ENCODE measurements at places on chromosomes 1 and 21. TPM values are rescaled to one million over a fixed set of nuclear protein-coding genes. Genes with fewer than 3 reads are reported as not detected.

DNA sequence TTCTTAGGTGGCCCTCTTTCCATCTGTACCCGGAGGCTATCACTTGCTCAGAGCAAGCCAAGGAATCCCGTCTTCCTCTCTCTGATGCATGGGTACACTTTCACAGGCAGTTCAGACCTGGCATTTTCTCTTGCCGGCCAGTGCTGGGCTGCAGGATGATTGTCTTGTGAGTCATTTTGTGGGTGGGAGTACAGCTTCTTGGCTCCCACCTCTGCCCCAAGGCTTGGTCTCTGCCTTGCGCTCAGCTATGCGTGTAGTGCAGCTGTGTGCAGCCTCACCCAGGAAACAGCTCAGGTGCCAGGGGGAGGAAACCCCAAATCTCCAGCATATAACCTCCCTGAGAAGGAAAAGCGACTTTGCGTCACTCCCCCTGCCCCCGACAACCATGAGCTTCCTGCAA is 3.9 kb upstream of the AJAP1 start:
- DNase-seq = no peak

Gene DMBX1
- not detected for total RNA-seq

- peak; percentile 6 for DNase-seq
Observed at GRCh38 chr1:15100880-15101760, 52.4 kb upstream of the TMEM51 start.

GRCh38 chr1:215833941-215834729 is 267.0 kb downstream of the KCTD3 start:
- no peak for DNase-seq

Gene KAZN
- 2.2 TPM for total RNA-seq

GRCh38 chr1:869499-870244 is 54.1 kb upstream of the SAMD11 start:
- peak; percentile 86 for DNase-seq

DNA sequence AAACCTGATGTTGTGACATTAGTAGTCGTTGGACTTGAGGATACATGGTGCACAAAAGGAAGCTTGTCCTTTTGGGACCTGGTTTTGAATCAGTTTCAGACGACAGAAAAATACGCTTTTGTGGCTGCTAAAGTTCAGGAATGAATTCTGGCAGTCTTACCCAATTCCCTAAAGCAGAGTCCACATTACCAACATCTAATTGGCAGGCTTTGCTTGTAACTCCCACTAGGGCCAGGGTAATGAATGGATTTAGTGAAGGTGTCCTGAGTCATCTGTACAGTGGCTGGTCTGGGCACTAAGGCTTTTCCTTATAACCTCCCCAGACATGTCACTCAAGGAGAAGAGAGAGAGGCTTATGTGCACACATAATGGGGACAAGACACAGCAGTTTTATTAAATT is 66.2 kb upstream of the RNPC3 start:
- DNase-seq = no peak

DNA sequence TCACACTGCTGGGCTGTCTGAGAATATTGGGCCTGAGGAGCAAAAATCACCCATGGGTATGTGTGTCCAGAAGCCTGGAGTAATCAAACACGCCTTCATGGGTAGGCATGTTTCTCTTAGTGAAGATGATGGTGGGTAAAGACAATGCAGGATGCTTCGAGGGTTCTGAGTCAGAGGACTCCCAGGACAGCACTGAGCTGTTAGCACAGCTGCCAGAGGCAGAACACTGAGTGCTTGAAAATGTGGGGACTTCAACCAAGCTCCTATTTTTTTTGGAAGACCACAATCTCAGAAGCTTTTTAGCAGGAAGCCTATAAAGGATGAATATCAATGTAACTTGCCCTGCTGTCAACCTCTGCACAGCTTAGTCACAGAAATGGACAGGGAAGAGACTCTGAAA is 7.9 kb upstream of the NT5C1A start:
- DNase-seq = no peak

GRCh38 chr1:156419854-156420204 is 50.8 kb downstream of the RHBG start:
- DNase-seq = no peak

GRCh38 chr1:159201642-159202041 is 3.0 kb upstream of the ACKR1 start:
- no peak for DNase-seq

Gene FASLG
- 0.12 TPM for total RNA-seq

DNA sequence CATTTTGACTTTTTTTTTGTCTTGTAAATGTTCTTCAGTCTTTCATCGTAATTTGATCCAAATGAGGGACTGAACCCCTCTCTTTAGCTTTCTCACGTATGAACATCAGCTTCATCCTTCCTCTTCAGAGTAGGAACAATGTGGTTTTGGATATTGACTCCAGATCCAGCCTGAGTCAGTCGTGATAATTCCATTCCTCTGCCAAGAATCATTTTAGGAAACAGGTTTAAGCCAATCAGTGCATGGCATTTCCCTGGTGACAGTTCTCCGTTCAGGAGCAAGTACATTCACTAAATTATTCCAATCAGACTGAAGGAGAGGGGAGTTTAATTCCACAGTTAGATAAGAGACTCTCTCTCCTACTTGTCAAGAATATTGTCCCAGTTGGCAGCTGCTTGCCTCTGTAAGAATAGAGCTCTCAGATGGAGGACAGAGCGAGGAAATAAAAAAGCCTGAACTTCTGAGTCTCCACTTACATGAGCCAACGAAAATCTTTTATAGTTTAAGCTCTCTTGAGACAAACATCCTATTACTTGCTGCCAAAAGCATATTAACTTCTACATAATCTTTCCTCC is 18.6 kb downstream of the RHOU start:
- DNase-seq = no peak

GRCh38 chr1:55464550-55464949 is 249.4 kb upstream of the USP24 start:
- no peak for DNase-seq

DNA sequence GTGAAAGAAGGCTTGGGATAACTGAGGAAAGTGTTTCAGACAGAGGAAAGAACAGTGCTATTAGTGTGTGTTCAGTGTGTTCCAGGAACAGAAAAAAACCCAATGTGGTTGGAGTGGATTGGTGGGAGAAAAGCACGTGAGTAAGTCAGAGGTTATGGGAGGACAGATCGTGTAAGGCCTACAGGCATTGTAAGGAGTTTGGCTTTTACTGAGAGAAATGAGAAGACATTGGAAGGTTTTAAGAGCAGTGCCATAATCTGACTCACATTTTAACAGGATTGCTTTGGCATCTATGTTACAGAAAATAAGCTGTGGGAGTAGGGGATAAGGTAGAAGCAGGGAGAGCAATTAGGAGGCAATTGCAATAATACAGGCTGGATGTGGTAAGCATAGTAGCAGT is 4.8 kb downstream of the ARPC5 start:
- no peak for DNase-seq

Gene ENAH
- total RNA-seq = 90.1 TPM

DNA sequence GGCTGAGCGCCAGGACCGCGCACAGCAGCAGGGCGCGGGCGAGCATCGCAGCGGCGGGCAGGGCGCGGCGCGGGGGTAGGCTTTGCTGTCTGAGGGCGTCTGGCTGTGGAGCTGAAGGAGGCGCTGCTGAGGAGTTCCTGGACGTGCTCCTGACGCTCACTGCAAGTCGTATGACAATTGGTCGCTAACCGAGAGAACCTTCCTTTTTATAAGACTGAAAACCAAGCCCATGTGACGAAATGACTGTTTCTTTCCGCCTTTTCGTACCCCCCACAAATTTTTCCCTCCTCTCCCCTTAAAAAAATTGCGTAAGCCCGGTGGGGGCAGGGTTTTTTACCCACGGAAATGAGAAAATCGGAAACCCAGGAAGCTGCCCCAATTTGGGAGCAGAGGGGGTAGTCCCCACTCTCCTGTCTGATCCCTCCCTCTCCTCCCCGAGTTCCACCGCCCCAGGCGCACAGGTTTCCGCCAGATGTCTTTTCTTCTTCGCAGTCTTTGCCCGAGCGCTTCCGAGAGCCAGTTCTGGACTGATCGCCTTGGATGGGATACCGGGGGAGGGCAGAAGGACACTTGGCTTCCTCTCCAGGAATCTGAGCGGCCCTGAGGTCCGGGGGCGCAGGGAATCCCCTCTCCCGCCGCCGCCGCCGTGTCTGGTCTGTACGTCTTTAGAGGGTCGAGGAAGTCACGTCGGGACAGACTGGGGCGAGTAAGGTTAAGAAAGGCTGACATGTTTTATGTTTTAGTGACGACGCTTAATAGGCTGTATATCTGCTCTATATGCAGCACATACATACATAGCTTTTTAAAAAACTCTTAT is at the start of gene PTGS2:
Gene PTGS2 (minus strand): TSS at position 179 of the 817 bp plus-strand sequence. CDS start 133 bp downstream, at position 46.
- peak; percentile 80 for DNase-seq

GRCh38 chr1:183039985-183040447 is 16.8 kb downstream of the LAMC1 start:
- DNase-seq = no peak

Gene UCHL5
- total RNA-seq = 45.3 TPM

DNA sequence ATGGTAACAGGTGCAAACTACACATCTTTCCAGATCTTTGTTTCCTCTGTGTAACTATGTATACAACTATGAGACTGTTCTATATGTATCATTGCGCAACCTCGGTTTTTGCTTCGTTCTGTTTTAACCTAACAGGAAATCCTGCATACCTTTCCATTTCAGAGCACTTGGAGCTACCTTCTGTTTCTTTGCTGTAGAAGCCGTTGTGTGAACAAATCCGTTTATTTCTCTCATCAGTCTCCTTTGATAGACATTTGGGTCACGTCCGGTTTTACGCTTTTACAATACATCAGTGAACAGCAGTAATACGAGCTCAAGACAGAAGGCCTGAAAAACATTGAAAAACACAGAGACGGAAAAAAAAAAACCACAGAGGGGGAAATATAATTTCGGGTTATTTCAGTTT is 10.5 kb downstream of the ATP5IF1 start:
- DNase-seq = no peak

DNA sequence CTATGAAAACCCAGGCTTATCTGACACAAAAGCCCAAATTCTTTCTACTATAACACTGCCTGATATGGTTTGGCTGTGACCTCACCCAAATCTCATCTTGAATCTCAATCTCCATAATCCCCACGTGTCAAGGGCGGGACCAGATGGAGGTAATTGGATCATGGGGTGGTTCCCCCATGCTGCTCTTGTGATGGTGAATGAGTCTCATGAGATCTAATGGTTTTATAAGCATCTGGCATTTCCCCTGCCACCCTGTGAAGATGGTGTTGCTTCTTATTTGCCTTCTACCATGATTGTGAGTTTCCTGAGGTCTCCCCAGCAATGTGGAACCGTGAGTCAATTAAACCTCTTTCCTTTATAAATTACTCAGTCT is 123.3 kb upstream of the USP24 start:
- DNase-seq = no peak

DNA sequence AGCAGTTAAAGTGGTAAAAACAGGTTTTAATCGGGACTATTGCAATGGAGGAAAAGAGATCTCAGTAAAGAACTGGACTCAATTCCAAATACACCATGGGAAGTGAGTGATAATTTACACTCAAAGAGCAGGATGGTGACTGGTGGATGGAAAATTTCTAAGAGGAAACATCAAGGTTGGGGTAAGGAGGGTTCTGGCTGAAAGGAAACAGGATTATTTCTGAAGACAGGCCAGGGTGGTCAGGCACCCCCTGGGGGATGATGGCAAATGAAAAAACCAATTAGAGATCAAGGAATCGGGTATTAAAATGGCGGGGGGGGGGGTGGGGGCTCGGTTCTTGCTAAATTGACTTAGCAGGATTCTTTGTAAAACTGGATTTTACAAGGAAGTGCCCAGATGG is 12.3 kb upstream of the HSD11B1 start:
- DNase-seq = no peak

DNA sequence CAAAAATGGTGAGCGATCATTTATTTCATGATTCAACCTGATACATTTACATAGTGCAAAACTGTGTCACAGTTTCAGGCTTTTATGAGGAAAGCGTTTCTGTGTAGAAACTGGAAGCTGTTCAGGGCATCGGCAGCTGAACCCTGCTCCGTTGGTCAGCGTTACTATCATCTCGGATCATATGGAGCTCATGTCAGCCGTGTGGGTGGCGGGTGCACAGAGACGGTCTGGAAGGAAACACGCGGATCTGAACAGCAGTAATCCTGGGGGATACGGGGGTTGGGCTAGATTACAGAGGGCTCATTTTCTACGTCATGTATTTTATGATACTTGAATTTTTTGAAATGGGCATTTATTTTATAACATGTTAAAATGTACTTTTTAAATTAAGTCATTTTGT is 15.1 kb downstream of the C1orf174 start:
- DNase-seq = no peak

GRCh38 chr21:35026153-35026500 is 23.0 kb downstream of the RUNX1 start:
- no peak for DNase-seq

DNA sequence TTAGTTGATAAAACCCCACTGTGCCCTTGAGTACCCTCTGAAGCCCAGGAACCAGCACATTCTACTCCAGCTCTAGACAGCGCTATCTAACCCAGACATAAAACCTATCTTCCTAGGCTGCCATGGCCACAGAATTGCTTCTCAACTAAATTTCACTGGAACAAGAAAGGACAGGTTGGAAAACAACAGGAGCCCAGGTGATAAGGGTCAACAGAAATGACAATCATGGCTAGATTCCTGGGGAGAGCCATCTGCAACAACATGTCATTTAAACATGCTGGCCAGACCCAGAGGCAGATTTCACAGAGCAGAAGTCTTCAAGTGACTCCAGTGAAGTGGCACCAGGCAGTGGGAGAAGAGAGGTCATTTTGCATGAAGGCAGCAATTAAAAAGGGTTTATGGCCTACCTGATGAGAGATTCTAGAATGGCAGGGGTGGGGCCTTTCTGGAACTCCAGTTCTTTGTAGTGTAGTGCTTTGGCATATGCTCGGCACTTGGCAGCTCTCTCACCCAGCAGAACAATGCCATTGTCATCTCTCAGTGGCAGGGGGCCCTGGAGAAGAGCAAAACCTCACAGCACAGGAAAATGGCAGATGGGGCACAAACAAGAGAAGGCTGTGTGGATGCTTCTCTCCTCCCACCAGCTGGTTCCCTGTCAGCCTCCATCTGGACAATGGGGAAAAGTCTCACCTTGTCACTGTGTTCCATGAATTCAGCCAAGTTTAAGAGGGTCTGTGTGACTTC is 9.9 kb downstream of the ANGPTL7 start:
- DNase-seq = no peak

Gene AK4
- total RNA-seq = 163 TPM

Gene SLC9C2
- not detected for total RNA-seq

Gene MYOCOS
- total RNA-seq = not detected

GRCh38 chr1:90768826-90769225 is 51.7 kb upstream of the BARHL2 start:
- DNase-seq = no peak

Gene FCGR1A
- total RNA-seq = 1.1 TPM

DNA sequence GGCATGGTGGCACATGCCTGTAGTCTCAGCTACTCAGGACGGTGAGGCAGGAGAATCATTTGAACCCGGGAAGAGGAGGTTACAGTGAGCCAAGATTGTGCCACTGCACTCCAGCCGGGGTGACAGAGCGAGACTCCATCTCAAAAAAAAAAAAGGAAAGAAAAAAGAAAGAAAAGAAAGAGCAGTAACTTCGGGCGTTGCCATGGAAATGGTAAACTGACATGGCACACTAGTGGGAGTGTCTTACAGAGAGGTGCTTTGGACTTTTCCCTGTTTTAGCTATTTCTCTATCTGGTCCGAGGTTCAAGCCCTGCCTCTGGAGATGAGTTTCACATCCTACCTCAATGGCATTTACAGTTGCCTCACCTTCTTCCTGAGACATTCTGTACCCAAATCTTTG is 23.1 kb upstream of the PPT1 start:
- DNase-seq = no peak

Gene HSD3B2
- total RNA-seq = not detected
